ENCODE measurements at places on chromosomes 5 and 9.

GRCh38 chr5:179231309-179231708 is 114.0 kb downstream of the ADAMTS2 start:
- DNase-seq = no peak

DNA sequence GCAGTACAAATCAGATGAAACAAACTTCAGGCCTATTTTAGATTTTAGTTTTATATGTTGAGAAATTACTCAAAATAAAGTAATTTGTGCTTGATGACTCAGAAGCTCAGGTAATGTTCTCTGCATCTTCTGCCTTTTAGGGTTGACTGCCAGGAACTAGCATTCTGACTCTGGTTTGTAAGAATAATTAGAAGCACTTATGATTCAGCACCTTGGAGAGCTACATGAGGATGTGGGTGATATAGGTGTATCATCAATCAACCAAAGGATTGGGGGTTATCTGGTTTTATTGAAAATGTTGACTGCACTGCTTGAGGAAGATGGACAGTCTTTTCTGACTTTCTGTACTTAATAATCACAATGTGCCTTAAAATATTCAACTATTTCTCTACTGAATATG is 118.7 kb upstream of the SGCD start:
- DNase-seq = no peak

DNA sequence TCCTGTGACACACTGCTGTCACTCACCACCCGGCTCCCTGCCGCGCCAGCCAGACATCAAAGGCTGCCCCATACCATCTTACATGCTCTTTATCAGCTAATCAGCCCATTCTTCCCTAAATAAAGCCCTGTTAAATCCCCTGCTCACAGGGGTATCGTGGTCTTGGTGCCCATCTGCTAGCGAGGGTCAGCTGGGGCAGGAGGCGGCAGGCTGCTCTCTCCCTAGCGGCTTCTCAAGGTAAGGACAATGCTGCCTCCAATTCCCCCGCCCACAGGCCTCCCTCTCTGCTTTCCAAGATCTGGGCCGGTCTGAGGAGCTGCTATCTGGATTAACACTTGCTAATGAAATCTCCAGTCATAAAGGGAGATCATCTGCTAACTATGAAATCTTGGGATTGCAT is 26.8 kb downstream of the BARHL1 start:
- DNase-seq = no peak

DNA sequence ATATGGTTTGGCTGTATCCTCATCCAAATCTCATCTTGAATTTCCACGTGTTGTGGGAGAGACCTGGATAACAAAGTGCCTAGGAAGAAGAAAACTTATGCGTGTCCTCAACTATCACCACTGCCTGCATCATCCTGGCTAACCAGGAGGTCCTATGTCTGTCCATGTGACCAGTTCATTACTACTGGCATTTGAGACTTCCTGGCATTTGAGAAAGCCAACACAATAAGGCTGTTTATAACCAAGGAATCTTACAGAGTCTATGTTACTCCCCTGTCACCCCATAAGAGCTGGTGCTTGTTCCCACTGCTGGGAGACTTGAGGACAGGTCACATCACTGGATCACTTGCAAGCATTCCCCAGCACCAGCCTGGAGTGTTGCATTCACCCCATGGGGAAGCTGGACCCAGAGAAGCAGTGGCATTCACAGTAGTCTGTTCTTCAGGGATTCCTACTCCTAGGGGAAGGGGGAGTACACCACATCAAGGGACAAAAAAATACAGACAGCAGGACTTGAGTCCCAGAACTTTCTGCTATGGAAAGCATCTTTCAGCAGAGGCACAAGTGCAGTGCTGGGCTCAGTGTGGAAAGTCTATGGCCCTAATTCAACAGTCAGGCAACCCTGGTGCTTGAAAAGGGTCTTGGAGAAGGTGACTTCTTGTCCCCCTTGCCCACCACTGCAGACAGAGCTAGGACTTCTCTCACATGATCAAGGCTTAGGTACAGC is 717.1 kb downstream of the SEMA5A start:
- no peak for DNase-seq

GRCh38 chr9:103992938-103993579 is 101.0 kb upstream of the SMC2 start:
- DNase-seq = no peak

DNA sequence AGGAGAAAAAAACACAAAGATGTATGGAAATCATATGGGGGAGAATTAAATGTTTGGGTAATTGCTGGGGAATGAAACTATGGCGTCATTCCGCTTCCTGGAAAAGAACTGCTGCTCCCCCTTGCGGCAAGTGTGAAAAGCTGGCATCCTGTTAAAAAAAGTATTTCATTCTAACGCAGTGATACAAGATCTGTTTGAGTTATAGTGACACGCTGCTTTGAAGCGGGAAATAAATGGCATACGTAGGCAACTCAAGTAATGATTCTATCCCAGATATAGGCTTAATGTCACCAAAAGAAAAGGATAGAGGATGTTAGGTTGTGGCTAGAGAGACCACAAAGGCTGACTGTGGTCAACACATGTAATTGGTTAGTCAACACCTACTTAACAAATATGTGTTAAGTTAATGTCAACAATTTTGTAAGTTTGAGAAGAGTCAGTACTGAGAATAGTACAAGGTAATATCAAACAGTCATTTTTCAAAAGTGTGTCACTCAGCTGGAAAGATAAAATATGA is 70.2 kb upstream of the ALDH1A1 start:
- peak; percentile 51 for DNase-seq

- DNase-seq = no peak
Measured at GRCh38 chr9:115114546-115114945, 3.4 kb downstream of the TNC start.

DNA sequence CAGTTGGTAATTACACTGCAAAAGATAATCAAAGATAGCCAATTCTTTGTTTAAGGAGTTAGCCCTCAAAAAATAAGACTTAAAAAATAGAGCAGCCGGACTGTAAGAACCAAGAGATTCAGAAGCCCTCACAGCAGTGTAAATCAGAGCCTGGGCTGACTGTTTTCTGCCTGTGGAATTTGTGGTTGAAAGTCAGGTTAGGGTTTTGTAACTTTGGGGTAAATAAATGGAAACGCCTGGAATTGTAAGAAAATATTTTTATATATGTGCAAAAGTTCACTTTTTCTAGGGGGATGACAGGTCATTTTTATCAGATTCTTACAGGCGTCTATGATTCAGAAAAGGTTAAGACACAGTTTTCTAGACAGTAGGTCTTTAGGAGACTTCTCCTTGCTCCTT is 35.6 kb downstream of the KLHL3 start:
- DNase-seq = no peak

- DNase-seq = no peak
Measured at GRCh38 chr9:15553528-15553898, 670 bp downstream of the CCDC171 start.

DNA sequence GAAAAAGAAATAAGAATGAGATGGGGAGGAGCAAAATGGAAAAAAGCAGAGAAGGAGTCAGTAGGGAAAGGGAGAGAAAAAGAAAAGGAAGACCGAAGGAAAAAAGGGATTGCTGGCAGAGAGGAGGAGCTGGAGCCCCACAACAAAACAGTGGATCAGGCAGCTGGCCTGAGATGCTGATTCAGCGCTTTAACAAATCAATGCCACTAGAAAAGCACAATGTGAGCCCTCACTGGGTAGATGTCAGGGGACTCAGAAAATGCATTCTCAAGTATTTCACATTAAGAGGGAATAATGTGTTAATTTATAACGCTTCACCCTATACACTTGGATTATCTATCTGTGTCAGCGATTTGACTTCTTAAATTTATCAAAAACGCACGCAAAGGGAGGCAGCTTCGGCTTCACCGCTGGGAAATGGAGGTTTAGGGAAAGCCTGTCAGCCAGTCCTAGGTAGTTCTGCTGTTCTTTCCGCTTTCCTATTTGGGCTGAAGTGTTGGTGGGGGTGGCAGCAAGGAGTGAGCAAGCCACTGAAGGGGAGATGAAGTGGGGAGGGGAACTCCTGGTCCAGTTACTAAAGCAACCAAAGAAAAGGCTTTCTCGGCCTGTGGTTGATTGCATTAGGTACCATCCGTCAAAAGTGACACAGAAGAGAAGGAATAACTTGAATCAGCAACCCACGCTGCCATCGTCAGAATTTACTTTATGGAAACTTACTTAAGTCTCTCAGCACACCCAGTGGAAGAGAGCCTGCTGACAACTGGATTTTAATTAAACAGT is 161.6 kb downstream of the BNC2 start:
- no peak for DNase-seq

- no peak for DNase-seq
Measured at GRCh38 chr5:96986450-96986849, 50.6 kb downstream of the LNPEP start.

- peak; percentile 4 for DNase-seq
Measured at GRCh38 chr5:133754575-133755169, 142.3 kb upstream of the FSTL4 start.

- no peak for DNase-seq
Measured at GRCh38 chr9:37938121-37938891, 34.4 kb upstream of the SLC25A51 start.

- DNase-seq = no peak
Measured at GRCh38 chr5:36877667-36878391, 1.3 kb downstream of the NIPBL start.

- DNase-seq = no peak
Measured at GRCh38 chr5:11305245-11305644, 544.2 kb upstream of the DAP start.

DNA sequence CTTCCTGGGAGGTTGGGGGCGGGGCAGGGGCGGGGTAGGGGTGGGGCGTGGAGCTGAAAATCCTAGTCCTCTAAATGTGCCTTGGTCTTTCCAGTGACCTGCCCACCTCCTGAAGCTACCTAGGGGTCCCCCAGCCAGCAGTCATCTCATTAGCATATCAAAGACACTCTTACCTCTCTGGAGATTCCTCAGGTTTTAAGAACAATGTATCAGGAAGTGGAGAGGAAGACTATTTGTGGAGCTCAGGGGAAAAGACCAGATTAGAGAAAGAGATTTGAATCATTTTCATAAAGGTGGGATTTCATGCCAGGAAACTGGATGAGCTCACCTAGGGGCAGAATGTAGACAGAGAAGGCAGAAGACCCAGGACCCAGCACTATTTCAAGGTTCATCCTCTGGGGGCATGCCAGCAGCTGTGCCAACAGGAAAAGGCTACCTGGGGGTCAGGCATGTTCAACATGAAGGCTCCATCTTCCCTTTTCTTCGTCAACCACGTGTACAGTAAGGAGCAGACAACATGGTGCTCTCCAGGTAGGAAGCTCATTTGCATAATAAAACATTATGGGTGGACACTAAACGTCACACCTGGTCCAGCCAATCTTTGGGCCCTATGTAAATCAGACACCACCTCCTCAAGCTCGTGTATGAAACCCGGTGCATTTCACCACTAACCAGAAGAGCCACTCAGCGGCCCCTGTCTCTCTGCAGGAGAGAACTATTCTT is 6.9 kb downstream of the GMCL2 start:
- no peak for DNase-seq

DNA sequence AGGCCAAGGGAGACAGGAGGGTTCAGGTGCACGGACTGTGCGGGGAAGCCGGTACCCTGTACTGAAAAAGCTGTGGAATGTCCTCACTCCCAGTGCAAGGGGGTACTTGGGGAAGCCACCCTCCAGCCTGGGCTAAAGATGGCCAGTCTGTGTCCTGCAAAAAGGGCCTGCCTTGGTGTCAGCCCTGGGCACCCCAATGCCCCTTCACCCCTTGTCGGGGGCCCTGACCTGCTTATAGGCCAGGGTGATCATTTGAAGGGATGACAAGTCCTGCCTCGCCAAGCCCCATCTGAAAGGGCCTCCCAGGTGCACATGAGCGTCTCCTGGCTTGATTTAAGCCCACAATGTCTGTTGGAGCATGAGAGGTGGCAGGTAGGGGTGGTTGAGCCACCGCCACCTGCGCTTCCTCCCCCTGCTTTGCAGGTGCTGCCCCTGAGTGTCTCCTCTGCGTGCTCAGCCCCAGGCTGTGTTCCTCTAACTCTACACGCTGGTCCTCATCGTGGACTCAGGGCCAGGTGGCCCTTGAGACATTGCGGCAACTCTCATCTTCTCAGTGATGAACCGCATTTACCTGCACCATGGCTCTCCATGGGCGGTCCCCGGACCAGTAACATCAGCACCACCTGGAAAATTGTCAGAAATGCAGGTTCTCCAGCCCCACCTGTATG is 97.0 kb downstream of the ANKRD33B start:
- no peak for DNase-seq

DNA sequence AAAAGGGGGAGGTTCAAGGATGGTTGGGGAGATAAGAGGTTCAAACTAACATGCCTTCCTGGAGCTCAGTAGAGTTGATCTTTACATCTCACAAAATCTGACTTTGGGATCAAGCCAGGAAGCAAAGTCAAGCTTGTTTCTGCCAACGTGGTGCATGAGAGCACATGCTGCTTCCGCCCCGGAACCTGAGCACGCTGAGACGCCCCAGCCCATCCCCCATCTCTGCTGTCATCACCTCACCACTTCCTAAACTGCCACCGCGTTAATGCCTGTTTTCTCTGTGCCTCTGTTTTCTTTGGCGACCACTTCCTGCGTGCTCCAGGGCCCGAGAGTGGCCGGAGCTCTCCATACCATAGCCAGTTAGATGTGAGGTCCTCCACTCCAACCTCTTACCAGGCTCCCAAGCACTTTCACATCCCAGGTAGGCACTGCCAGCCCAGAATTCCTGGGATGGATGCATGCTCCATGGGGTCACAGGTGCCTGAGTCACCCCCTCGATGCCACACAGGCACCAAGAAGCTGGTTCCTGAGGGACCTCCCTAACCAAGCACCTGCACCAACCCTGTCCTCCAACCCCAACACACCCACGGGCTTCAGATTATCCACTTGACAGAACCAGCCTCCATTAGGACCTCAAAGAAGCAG is 31.2 kb upstream of the AFAP1L1 start:
- no peak for DNase-seq

GRCh38 chr9:69181908-69182353 is 7.9 kb downstream of the TJP2 start:
- DNase-seq = no peak

DNA sequence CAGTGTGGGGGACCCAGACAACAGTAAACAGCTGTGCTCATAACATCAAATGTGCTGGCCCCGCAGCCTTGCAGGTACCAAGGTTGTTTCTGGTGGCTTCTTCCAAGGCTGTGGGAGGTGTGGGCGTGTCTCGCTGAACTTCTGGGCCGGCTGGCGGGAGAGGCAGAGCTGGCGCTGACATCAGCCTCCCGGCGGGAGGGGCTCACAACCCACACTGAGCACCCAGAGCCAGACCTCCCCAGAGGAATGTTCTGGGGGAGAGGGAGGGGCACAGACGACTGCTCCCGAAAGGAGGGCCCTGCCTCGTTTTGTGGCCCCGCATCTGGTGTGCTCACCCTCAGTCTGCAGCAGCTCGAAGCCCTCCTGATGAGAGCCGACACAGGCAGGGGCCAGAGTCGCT is 6.9 kb upstream of the SLC12A7 start:
- no peak for DNase-seq
